ENCODE measurements at places on chromosomes 2 and 18.

- no peak for DNase-seq
Observed at GRCh38 chr18:42414756-42415454, 459.9 kb downstream of the PIK3C3 start.

DNA sequence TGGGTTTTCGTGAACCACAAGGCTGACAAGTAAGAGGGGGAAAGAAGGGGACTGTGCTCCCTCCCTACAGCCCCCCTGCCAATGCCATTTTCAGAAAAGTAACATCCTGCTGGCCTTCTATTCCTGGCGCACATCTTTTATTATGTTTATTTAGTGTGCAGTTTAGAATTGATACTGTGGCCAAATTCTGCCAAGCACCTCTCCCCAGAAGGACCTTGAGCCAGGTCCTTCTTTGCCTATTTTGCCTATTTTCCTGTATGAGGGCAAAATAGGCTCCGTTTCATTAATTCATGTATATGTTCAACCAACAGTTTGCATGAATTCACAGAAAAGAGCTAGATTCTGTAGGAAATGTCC lies 136.0 kb downstream of the MYO3B start:
- no peak for DNase-seq

DNA sequence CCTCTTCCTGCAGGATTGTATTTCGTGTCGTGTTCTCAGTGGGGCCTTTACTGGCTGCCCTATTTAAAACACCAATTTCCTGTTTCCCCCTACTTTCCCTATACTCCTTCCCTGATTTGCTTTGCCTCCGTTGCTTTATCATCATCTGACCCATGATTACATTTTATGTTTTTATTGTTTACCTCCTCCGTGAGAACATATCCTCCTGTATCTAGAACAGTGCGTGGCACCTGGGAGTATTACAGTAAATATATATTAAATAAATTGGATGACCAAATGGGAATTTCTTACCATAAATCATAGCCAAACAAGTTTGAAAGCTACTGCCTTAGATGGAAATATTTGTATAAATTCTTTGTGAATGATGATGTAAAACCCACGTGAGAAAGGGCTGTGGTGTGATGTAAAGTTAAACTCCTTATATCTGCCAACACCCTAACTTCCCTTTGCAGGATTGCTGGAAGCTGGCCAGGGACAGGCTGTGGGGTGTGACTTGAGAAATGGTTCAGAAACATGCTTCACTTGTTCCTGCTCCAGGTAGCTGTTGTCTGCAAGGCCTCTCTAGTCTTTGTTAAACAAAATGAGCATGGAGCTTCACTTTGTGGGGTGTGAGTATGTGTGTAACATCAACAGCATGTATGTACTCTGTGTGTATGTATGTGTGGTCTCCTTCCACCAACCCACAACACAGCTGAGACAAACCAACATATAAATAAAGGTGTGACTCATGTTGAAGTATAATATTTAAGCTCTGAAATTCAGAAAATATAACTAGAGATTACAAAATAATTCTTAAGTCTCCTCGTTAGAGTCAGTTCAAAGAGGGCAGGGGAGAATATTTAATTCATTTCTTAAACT lies 40.3 kb downstream of the LHCGR start:
- no peak for DNase-seq

- no peak for DNase-seq
Observed at GRCh38 chr2:176084611-176085119, 903 bp upstream of the EVX2 start.

DNA sequence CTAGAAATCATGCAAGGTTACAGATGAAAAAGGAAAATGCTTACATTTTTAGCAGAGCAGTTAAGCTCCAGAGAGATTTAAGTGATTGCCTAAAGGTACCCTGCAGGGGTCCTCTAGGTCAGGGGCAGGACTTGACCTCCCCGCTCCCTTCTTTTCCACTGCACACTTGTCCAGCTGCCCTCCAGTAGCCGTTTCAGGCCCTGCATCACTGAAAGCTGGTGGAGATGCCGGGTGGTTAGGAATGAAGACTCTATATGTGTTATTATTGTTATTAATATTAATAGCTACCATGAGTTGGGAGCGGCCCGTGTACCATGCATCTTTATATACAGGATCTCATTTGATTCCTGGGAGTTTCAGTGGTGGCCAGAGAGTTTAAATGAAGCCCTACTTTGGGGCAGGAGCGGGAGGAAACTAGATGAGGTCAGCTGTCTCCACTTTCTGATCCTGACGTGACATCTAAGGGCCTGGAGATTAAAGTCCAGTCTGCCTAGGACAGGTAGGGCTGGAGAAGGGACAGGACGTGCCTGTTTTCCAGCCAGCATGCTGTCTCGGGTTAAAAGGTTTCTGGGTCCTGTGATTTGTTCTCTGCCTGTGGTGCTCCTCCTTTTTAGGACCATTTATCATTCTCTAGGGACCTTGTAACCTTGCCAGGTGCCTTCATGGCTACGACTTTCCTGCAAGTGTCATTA lies 2.1 kb downstream of the TMEM37 start:
- DNase-seq = no peak
